Activated CD4-positive, alpha-beta T cell treated with anti-CD3 and anti-CD28 coated beads, Interleukin-2, amount 50 U/mL, for 48 hours (primary cell): ENCODE measurements at places on chromosomes 3 and 15.

GRCh38 chr3:172042136-172042662 lies 2.8 kb downstream of the FNDC3B start:
- no peak for DNase-seq

DNA sequence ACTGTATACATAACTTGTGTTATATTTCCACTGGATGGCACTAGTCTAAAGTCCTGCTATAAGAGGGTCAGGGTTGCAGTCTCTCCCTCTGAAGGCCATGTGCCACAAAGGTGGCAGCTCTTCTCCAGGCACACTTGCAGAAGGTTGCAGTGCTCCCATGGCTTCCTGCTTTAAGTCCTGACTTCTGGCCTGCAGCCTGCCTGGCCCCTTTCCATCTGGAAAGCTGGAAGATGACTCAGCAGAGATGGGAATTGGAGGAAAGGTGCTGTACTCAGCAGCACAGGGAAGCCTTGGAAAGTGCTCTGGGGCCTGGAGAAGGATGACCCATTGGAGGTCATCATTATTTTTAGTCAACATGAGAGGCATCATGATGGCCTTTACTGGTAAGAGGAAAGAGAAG lies 40.9 kb upstream of the MRPL3 start:
- no peak for DNase-seq

DNA sequence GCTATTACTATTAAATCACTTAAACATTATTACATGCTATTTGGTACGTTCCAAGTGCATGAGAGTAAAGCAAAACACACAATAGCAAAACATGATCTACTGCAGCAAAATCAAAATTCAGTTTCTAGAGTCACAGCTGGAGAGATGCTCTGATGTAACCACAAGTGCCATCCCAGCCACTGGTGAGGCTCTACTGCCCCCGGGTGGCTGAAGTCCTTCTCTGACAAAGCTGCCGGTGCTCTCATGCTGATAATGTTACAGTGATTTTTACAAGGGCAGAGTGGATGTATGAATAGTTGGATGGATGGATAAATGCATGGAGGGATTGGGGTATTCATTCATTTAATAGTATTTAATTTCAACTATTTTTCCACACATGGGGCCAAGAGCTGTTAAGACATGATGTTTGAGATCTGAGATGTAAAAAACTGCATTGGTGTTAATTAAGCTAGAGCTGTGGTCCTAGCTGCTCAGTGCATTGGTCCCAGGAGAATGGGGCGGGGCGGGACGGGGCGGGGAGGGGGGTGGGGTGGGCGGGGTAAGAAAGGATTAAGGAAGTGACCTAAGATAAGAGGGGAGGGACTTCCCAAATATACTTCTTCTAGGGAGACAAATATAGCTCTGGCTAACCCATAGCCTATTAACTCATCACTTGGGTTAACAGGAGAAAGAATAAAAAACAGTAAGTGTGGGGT lies 5.3 kb upstream of the SPESP1 start:
- peak; percentile 65 for DNase-seq

DNA sequence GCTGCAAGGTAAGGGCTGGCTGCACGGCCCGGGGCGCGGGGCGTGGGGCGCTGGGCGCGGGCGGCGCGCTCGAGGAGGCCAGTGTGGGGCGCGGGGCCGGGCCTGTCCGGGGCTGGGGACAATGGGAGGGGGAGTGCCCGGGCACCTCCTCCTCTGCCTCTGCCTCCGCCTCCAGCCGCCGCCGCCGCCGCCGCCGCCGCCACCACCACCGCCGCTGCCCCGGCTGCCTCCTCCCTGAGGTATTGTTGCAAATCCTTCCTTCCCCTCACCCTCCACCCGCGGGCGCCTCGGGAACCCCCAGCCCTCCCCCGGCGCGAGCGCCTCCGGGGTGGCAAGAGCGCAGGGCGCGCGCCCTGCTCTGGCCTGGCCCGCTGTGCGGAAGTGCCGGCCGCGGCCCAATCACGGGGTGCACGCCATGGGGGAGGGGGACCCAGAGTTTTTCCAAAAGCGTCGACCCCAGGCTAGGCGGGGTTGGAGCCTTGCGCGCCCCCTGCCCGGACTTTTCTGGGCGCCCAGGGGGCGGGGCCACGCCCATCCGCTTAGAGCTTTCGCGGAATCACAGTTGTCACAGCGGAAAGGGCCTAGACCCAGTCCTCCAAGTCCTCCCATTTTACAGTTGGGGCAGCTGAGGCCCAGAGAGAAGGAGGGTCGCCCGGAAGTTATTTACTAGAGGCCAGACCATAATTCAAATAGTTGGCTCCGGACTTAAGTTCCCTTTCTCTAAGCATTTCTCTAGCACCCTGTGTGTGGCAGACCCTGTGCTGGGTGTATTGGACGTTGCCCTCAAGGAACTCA lies at the start of gene LPP:
TSS of gene LPP (plus strand) at position 144 of the 795 bp plus-strand sequence. CDS start 251,964 bp downstream, outside the sequence.
- DNase-seq: peak; percentile 85

- DNase-seq: no peak
These were observed 103.7 kb downstream of the MYO5A start for GRCh38 chr15:52424856-52425431.

DNA sequence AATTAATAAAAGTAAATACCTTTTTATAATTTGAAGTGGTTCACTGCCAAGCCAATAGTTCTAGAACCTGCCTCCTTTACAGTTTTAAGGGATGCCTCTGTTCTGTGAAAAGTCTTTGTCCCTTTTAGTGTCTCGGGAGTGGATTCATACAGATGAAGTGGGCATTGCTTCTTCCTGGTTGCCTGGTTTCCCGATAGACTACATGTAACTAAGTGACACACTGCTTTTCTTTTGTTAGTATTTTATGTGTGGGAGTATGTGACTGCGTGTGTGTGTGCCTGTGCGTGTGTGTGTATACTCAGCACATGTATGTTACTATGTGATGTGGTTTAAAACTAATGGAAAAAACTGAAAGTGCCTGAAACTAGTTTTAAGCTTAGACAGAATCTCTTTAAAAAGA lies 21.1 kb downstream of the PSMD6 start:
- DNase-seq: no peak

DNA sequence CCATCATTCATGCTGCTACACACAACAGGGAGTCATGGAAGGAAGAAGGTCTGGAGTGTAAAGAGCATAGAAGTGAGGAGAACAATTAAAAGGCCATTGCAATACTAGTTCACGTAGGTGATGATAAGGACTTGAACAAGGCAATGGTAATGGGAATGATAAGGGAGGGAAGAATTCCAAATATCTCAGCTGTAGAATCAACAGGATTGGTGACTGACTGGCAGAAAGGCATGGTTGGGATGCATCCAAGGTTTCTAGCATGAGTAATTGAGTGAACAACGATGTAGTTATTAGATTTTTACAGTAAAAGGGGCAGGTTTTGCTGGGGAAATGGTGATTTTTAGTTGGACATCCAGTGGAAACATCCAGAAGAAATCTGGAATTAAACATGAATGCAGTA lies 2.4 kb upstream of the SEC62 start:
- no peak for DNase-seq

GRCh38 chr15:81433462-81433861 lies 59.4 kb upstream of the TMC3 start:
- DNase-seq: no peak

DNA sequence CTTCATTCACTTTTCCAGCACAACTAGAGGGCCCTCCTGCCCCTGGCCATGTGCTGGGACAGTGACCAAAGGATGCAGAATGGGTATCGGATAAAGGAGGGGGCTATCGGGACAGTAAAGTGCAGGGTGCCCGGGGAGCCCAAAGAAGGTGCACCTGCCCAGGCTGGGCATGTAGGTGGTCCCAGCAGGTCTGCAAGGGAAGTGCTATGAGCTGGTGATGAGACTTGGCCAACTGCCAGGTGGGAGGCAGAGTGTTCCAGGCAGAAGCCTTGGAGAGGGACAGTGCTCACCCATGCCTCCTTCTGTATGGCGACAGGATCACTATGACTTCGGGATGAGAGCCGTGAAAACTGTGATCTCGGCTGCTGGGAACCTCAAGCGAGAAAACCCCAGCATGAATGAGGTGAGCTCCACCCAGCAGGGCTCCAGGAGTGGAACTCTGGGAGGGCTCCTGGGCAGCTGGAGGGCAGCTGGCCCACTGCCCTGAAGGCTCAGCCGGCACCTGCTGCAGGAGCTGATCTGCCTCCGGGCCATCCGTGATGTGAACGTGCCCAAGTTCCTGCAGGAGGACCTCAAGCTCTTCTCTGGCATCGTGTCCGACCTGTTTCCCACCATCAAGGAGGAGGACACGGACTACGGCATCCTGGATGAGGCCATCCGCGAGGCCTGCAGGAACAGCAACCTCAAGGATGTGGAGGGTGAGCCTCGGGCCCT lies 48.4 kb downstream of the DNAH1 start:
- no peak for DNase-seq

- DNase-seq: peak; percentile 60
These were observed 28.7 kb downstream of the CMTM7 start for GRCh38 chr3:32420126-32421038.

DNA sequence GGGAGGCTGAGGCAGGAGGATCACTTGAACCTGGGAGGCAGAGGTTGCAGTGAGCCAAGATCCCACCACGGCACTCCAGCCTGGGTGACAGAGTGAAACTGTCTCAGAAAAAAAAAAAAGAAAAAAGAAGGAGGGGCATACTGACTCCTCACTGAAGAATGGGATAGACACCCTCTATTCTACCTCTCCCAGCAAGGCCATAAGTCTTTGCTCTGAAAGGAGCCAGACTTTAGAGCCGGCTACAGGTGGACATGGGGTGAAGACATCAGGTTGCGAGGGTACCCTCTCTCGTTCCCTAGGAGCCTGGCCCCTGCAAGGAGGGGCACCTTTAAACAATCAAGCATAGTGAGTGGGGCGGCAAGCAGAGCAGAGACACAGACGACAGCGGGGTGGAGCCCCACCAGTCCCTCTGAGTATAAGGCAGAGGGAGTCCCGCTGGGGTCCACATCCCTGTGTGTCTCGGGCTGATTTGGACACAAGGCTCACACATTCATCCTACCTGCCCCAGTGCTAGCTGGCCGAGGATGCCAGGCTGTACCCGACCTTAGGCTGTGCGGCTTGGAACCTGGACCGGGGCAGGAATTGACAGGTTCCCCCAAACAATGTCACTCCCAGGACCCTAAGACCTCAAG lies 1.1 kb downstream of the GRAMD2A start:
- no peak for DNase-seq

DNA sequence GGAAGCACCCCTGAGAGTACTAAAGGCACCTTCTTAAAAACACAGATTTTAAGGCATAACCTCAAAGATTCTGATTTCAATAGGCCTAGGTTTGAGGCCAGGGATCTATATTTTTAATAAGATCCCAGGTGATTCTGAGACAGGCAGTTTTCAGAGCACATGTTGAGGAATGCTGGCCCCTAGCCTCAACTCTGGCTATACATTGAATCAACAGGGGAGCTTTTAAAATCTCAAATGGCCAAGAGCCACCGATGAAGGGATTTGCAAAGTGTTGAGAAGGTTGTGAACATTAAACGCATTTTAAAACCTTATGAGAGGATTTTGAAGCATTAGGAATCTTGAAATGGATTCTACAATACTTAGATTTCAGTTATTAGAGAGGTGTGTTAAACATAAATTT lies 268.8 kb upstream of the ARHGEF26 start:
- DNase-seq: no peak

- DNase-seq: no peak
These were observed 407.8 kb downstream of the SHQ1 start for GRCh38 chr3:72440491-72440890.

GRCh38 chr15:62782071-62782841 lies 260.3 kb upstream of the TPM1 start:
- DNase-seq: no peak

- DNase-seq: no peak
These were observed 33.2 kb downstream of the TUBGCP4 start for GRCh38 chr15:43404130-43404529.

DNA sequence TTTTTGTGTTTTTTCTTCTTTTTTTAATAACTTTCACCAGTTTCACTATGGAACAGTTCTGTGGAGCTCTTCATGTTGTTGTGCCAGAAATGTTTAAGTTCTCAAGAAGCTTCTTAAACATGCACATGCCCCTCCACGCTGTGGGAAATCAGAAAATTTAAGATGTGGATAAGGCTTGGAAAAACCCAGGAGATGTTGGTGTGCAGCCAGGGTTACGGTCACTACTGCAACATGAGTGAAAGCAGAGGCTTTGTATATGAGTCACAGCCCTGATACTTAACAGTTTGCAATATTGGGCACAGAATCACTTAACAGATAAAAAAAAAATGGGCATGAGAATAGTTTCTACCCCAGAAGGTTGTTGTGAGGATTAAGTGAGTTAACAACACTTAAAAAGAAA lies 399.9 kb downstream of the LRTM1 start:
- DNase-seq: no peak

DNA sequence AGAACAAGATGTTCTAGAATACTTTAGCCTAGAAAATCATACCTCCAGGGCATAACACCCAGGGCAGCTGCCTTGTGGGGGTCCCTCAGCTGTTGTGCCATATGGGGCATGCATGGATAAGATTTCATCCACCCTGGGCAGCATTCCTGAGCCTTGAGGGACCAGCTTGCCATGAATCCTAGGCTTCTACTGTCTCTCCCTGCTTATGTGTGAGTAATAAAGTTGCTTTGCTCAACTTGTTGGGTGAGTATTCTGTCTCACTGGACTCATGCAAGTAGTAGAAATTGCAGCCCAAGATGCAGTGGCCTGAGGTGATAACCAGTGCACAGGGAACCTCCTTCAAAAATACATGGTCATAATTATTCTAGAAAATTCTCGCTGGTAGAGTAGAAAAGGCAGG lies 52.1 kb upstream of the EPHB1 start:
- DNase-seq: no peak

GRCh38 chr3:147816752-147817151 lies 407.6 kb downstream of the ZIC1 start:
- DNase-seq: no peak

DNA sequence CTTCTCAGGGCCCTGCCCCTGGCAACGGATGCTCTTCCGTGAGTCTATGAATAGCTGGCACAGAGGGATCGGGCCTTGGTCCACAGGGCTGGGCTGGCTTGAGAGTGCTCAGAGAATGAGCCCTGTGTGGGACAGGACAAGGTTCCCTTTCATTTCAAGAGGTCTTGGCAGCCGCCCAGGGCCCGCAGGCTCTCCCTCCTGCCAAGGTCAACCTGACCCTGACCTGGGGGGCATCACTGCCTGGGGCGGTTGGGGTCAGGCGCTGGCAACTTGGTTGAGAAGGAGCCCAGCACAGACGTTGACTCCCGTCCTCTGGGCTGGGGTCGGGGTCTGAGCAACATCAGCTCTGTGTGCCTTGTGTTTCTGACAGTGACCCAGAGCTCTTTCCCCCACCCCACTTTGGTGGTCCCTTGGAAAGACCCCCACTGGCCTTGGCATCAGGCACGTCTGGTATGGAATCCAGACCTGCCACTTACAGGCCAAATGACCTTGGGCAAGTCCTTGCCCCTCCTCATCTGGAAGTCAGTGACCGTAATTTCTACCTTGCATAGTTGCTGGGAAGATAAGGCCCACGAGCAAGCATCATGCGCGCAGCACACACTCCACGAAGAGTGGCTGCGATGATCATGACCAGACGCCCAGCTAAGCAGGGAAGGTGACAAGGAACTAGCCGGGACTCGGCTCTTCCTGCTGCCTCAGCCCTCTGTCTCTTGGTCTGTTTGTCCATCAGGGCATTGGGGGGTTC lies 36.4 kb downstream of the EPHB3 start:
- no peak for DNase-seq

- no peak for DNase-seq
These were observed 186.5 kb upstream of the PEX5L start for GRCh38 chr3:180223268-180223667.
